ENCODE measurements at places on chromosomes 5 and 9. TPM values are rescaled to one million over a fixed set of nuclear protein-coding genes. Genes with fewer than 3 reads are reported as not detected.
A peak's percentile ranks its signal among the peaks of the same experiment; 100 is the strongest.

- no peak for DNase-seq
Observed at GRCh38 chr9:110298043-110298605, 39.5 kb downstream of the TXNDC8 start.

The GAPT gene
- 1.3 TPM for total RNA-seq

GRCh38 chr9:97535771-97536170 lies 34.3 kb downstream of the TMOD1 start:
- no peak for DNase-seq

DNA sequence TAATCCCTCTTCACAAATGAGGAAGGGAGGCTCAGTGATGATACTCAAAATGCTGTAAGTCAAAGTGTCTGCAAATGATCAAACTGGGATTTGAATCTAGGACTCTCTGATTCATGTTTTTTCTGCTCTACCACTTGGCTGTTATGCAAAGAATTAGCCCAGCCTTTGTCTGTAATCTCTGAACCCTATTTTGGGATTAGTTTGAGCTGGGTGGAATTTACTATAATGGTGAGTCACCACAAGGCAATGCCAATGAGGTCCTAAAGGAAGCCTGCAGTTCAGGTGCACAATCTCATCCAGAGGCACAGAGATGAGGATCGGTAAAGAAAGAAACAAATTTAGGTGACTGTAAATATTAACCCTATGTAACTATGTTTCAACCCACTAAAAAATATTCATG lies 29.2 kb downstream of the RFK start:
- DNase-seq = no peak

GRCh38 chr9:107612136-107612535 lies 122.6 kb upstream of the KLF4 start:
- DNase-seq = peak; percentile 94

DNA sequence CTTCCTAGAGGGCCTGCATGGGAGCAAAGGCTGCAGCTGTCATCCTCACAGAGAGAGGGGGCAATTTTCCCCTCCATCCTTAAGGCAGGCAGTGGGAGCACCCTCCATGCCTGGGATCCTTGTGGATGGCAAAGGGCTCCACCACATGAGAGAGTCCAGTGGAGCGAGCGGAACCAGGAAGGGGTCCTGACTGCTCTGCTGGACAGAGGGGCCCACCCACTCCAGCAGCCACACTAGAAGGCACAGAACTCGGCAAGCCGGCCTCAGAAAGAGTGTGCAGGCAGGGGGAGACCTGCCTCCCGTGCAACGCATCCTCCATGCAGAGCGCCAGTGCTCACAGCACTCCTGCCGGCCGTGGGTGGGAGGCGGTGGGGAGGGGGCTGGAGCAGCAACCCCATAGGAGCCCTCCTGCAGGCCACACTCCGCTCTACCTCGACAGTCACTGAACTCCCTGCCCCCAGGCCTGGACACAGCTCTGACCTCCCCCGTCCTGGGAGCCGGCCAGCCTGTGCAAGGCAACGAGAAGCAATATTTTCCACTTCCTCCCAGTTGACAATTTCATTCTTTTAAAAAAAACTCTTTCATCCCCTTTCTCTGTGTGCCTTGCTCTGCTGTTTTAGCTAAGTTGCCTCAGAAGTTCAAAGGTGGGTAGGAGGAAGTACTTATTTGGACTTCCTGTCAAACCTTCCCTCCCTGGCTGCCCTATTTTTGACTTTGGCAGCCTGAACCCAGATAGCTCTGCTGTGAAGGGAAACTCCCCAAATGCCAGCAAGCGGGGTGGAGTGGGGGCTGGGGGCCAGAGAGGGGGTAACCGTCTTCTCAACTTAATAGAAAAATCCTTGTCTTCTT lies 5.3 kb upstream of the LCP2 start:
- DNase-seq = peak; percentile 92

The CDH6 gene
- total RNA-seq = 7.6 TPM

GRCh38 chr5:142807372-142807911 lies 37.3 kb downstream of the ARHGAP26 start:
- DNase-seq = no peak

DNA sequence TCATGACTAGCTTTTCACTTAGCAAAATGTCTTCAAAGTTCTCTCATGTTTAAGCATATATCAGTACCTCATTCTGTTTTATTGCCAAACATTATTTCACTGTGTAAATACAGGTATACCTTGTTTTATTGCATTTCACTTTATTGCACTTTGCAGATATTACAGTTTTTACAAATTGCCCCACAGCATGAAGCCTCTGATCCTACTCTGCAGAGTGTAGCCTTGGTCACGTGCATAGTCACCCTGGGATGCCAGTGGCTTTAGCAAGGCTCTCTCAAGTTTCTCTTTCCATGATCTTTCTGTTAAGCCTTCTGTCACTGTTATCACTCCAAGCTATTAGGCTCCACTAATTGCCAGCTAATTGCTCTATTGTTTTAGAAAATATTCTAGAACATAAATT lies 182.2 kb upstream of the GRIA1 start:
- no peak for DNase-seq

GRCh38 chr5:145835848-145836239 lies 702 bp upstream of the PRELID2 start:
- DNase-seq = no peak

The PHYHD1 gene
- total RNA-seq = 11.4 TPM

- peak; percentile 96 for DNase-seq
Observed at GRCh38 chr5:179313849-179314521, 31.3 kb downstream of the ADAMTS2 start.

DNA sequence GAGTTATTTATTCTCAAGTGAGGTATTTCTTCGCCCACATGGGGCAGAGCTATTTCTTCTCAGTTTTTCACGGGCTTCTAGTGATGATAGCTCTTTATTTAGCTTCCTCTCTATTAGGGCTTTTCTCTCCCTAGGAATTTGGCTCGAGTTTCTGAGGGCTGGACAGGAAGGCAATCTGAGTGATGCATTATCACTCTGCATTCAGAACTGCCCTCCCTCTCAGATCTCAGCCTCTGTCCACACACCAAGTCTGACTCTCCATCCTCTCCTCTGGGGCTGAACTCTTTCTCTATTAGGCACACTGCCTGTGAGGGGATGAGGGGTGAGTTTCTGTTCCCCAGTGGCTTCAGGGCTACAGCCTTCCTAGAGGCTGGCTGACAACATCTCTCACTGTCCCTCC lies 14.9 kb upstream of the SCAMP1 start:
- DNase-seq = no peak

DNA sequence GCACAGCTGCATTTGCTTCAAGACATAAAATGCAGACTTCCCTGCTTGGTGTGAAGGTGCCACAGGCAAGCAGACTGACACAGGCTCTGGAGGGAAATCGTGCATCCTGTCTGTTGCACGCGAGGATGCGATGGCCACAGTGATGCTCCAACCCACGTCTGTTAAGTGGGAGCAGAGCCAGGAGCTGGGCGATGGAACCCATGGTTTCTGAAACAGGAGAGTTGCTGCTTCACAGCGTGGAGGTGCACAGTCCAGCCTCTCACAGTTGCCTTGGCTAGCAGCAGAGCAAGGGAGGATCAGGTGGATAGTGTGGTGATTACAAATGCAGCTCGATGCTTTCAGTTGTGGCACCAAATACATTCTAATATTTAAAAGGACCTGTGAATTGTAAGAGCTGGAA lies 108.8 kb downstream of the TENT4A start:
- DNase-seq = no peak

GRCh38 chr5:94901191-94901979 lies 282.9 kb downstream of the SLF1 start:
- DNase-seq = no peak

- no peak for DNase-seq
Observed at GRCh38 chr5:68285851-68286611, 70.5 kb downstream of the PIK3R1 start.

The ACTBL2 gene
- not detected for total RNA-seq

The SLC46A2 gene
- total RNA-seq = 0.19 TPM

The OBP2B gene
- not detected for total RNA-seq

- DNase-seq = no peak
Observed at GRCh38 chr5:74623006-74623611, 17.4 kb downstream of the ENC1 start.

The MAST4 gene
- total RNA-seq = 36.4 TPM

DNA sequence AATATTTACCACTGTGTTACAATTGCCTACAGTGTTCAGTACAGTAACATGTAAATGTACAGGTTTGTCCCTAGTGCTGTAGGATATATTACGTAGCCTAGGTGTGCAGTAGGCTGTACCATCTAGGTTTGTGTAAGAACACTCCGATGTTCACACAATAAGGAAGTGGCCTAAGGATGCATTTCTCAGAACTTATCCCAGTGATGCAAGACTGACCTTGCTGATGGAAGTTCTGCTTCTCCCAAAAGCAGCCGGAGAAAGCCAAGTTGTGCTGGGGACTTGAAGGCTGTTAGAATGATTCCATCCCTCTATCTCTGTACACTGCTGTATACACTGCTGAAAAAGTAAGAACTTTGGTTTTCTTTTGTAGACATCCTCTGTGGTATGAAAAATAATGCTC lies 21.6 kb downstream of the NEUROG1 start:
- no peak for DNase-seq

The FNIP1 gene
- 34.1 TPM for total RNA-seq

- DNase-seq = peak; percentile 97
Observed at GRCh38 chr9:113593682-113594281, 130.3 kb downstream of the RGS3 start.

The CHSY3 gene
- 5.8 TPM for total RNA-seq

- DNase-seq = no peak
Observed at GRCh38 chr5:148343603-148344487, 8.5 kb downstream of the SPINK9 start.

The WDR38 gene
- total RNA-seq = not detected

DNA sequence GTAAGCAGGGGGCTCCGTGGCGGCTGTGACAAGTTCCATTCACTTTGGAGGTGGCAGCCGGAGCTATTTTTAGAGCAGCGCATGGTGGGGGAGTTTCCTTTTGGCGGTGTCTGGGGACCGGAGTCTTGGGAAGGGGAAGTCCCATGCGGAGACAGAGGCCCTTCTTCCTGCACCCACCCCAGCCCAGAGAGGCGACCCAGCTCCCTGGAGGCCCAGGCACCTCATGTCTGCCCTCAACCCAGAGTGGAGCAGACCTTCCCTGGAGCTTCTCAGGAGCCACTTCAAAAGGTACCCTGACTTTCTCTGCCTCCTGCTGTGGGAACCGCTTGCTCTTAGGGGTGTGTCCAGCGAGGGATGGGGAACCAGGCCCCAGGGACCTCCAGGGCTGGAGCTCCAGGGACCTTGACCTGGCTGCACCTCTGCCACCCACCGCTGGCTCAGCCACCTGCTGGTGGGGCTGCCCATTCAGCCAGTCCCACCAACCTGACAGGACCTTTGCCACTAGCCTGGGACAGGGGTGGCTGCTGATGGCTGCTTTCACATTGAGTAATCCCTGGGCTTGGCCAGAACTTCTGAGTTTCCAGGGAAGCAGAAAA lies 34.1 kb downstream of the NEK6 start:
- DNase-seq = no peak

DNA sequence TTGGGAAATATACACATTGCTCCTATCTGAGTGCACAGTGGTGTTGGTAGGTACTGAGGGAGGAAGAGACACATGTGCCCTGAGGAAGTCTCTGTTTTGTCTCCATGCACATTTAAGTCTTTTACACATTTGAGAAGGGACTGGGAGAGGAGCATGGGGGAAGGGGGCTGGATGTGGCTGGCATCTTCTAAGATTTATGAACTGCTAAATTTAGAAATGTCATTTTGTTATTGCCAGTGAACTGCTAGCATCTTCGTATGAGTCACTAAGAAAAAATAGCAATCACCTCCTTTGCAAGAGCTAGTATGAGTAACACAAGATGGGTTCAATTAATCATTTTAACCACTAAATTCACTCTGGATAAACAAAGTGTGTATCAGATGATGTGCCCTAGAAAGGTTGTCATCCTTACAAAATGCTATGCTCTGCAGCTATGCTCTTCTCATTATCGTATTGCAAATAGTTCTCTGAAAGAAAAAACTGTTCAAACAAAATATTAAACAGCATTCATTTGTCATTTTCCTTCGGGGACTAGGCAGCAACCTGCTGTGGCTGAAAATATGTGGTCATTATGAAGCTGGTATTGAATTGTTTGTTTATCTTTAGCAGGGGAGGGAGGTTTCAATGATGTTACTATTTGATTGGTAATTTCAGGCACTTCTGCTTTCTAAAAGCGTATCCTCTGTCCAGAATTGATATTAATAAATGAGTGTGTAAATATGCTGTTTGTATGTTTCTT lies 236.5 kb downstream of the DMRTA1 start:
- DNase-seq = no peak

- peak; percentile 82 for DNase-seq
Observed at GRCh38 chr9:107587191-107587963, 97.8 kb upstream of the KLF4 start.

GRCh38 chr5:80147119-80147815 lies 108.6 kb downstream of the SERINC5 start:
- DNase-seq = no peak

GRCh38 chr5:95159603-95160002 lies 125.3 kb downstream of the MCTP1 start:
- no peak for DNase-seq

The BRINP1 gene
- 0.86 TPM for total RNA-seq

DNA sequence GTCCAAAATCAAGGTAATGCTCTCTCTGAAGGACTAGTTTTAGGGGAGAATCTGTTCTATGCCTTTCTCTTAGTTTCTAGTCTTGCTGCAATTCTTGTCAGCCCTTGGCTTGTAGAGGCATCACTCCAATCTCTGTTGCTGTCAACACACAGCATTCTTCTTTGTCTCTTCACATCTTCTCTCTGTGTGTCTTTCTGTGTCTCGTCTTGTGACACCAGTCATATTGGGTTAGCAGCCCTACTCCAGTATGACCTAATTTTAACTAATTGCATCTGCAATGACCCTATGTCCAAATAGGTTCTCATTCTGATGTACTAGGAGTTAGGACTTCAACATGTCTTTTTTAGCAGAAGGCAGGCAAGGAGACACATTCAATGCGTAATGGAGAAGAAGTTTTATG lies 1110.6 kb downstream of the DTWD2 start:
- no peak for DNase-seq

- no peak for DNase-seq
Observed at GRCh38 chr5:6785161-6785860, 72.1 kb downstream of the TENT4A start.

GRCh38 chr9:110763568-110763967 lies 95.0 kb downstream of the MUSK start:
- no peak for DNase-seq

DNA sequence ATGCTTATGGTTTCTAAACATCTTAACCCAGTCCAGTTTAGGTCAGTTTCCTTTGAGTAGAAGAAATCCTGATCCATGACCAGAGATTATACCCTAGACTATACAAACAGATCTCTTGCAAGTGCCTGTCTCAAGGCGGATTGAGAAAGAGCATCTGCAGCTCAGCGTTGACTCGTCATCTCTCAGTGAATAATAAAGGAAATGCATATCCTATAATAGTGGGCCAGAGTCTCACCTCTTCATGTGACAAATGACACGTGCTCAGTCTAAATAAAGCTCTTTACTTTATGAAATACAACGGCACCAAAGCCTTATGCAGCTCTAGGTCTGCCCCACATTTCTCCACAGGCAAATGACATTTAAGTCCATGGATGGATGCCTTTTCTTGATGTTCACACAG lies 179.4 kb upstream of the NR3C1 start:
- DNase-seq = no peak

The PCDHA4 gene
- 0.48 TPM for total RNA-seq

All from posterior vena cava (tissue), 2 donors.